ENCODE measurements at places on chromosomes 2 and 18. TPM values are rescaled to one million over a fixed set of nuclear protein-coding genes. Genes with fewer than 3 reads are reported as not detected.

DNA sequence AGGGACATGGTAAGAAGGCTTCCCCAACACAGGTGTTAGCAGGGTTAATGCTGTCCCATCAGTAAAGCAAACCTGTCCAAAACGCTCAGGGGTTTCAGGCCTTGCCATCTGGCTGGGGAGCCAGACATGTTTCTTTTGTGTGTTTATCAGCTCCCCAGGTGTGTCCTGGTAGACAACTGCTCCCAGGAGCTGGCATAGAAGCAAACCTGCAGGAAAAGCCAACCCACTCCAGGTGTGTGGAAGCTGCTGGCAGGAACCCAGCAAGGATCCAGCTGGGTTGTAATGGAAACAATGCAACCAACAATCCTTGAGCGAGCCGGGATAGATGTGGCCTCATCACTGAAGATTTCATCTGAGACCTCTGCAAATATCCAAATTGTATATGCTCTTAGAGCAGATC, 123.1 kb downstream of the RAB3GAP1 start:
- DNase-seq: no peak

DNA sequence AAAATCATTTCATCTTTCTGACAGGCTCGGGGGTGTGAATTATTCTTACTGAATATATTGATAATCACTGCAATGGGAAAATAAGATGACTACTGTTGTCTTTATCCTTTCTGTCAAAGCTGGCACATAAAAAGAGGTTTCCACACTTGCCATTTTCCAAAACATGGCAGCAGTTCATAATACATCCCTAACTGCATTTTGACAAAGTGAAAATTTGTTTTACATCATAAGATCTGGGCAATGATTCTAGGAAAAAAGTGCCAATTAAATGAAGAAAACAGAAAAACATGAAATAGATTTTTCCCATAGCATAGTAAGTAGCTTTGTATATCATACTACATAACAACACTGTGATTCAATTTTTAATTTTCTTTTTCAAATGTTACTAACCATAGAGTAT, 65.4 kb downstream of the ERBB4 start:
- no peak for DNase-seq

Gene CFAP65
- not detected for polyA plus RNA-seq

DNA sequence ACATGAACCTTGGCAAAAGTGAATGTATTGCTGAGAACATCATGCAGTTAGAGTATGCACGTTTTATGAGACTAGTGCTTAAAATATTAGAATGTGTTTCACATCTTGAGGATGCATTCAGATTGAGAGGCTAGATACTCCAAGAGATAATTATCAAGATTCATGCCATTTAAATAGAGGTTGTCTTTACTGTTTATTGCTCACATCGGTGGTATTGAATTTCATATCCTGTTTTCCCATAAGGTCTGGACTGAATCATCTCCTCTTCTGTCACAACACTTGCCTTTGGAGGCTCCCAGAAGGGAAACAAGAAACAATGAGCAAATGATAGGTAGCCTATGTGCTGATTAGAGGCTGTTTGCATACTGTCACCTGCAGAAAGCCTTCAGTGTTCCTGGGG, 83.8 kb downstream of the CLHC1 start:
- no peak for DNase-seq

Gene MTLN
- 112 TPM for polyA plus RNA-seq

DNA sequence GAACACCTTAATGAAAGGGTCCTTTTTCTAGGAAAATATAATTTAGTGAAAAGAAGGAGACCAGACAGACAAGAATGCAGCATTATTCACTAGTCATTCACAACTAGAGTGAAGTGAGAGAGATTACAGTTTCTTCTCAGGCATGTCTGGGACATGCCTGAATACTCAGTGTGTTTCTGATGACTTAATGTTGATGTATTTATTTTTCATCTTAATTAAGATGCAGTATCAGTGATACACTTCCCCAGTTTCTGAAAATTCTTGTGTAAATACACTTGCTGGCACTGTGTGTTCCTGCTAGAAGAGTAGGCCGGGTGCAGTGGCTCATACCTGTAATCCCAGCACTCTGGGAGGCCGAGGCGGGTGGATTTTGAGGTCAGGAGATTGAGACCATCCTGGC, 143.6 kb downstream of the MYO3B start:
- no peak for DNase-seq

DNA sequence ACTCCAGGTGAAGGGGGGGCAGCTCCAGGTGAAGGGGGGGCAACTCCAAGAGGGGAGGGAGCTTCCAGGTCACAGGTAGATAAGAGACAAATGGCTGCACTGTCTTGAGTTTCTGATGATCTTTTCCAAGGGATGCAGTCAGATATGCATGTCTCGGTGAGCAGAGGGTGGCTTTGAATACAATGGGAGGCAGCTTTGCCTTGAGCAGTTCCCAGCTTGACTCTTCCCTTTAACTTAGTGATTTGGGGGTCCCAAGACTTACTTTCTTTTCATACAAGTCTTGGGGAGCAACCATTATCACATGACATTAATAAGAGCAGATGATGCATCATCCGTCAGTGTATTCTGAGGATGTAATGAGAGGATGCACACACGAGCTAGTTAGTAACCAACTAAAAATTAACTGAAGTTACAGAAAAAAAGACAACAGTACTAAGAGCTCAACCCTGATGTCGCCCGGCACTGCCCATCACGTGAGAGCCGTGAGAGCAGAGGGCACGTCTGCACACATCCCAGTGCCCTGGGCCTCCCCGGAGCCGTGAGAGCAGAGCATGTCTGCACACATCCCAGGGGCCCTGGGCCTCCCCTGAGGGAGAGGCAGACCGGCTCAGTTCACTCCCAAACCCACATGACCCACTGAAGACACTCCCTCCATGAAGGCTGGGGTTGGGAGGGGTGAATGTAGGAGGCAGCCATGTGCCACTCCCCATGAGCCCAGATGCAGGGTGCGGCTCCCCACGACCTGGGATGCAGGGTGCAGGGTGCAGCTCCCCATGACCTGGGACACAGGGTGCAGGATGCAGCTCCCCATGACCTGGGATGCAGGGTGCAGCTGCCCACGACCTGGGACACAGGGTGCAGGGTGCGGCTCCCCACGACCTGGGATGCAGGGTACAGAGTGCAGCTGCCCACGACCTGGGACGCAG, 39.4 kb downstream of the PXDN start:
- DNase-seq: no peak

GRCh38 chr2:160207804-160208654, 8.0 kb upstream of the ITGB6 start:
- DNase-seq: no peak

- no peak for DNase-seq
Observed at GRCh38 chr2:227411990-227412350, 24.2 kb upstream of the SCYGR1 start.

DNA sequence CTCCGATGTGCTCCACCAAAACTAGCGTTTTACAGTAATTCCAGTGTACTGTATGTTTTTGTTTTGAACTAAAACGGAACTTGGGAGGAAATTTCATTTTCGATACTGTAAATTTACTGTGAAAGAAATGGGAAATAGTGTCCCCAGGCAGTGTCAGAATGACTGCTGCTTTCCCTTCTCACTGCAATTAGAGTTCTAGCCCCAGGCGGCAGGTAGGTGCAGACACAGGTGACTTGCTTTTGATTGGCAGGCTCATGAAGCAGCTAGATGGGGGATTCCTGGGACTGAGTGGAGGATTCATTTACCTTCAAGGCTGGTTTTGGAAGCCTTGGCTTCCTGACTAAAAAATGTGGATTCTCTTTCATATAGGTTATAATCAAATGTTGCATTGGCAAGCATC, 27.0 kb downstream of the RPRM start:
- no peak for DNase-seq

DNA sequence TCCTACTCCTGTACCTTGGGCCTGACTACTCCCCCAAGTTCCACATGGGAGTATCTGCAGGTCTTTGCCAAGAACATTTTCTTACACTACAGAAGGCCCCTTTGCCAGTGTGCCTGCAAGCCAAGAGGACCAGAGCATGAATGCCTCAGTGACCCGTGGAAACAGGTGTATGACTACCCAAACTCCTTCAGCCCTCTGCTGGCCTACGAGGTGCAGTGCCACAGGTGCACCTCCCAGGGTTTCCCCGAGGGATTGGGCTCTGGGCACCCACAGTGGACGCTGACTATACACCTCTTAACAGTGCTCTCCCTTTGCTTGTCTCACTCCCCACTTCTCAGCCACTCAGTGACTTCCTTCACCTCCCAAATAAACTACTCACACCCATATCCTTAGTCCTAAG, 91.4 kb downstream of the COL6A3 start:
- no peak for DNase-seq

- no peak for DNase-seq
Observed at GRCh38 chr2:242027676-242028450, 158.3 kb downstream of the RTP5 start.

Data from CD4-positive, CD25-positive, alpha-beta regulatory T cell (primary cell).